Kidney epithelial cell (primary cell): ENCODE measurements at places on chromosomes 6 and 20. TPM values are rescaled to one million over a fixed set of nuclear protein-coding genes. Genes with fewer than 3 reads are reported as not detected.

- DNase-seq: no peak
Observed at GRCh38 chr6:105322499-105323225, 80.2 kb downstream of the PREP start.

DNA sequence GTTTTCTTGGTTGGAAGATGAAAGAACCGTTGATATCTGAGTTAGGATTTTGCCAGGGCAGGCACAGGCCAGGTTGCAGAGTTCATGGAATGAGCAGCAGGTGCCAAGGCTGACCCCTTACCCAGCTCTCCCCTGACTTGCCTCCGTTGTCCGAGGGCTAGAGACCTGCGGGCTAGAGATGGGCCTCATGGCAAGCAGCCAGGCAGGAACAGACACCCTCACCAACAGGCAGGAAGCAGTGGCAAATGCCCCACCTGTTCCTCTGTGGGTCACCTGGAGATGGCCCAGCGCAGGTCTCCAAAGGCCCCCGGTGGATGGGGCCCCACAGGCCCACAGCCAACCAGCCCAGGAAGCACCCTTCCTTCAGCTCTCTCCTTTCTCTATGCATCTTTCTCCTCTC lies 186.7 kb upstream of the PMEPA1 start:
- DNase-seq: no peak

- no peak for DNase-seq
Observed at GRCh38 chr20:10651227-10651990, 22.4 kb downstream of the JAG1 start.

DNA sequence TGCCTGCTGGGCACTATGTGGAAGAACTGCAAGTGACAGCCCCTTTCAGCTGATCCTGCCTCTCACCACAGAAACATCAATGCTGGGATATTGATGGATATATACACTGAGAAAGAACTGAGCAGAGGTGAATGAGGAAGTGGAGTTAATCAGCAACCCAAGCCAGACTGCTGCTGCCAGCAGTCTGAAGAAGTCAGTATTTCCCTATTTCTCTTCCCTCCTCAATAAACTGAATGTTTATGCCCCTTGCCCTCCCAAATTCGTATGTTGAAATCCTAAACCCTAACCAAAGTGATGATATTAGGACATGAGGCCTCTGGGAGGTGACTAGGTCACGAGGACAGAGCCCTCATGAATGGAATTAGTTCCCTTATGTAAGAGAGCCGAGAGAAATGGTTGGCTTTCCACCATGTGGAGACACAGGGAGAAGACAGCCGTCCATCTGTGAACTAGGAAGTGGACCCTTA lies 76.3 kb downstream of the CDK19 start:
- peak; percentile 7 for DNase-seq

Gene HELZ2
- 69.2 and 85.2 TPM in 2 replicates for total RNA-seq

Gene NKAIN2
- total RNA-seq: 0.55 TPM in 1 of 2 replicates, not detected in the other

Gene UST
- total RNA-seq: 3.5 and 5.2 TPM in 2 replicates

Gene FOXQ1
- total RNA-seq: 6.8 and 6.9 TPM in 2 replicates
